ENCODE measurements at places on chromosomes 12 and 14.

DNA sequence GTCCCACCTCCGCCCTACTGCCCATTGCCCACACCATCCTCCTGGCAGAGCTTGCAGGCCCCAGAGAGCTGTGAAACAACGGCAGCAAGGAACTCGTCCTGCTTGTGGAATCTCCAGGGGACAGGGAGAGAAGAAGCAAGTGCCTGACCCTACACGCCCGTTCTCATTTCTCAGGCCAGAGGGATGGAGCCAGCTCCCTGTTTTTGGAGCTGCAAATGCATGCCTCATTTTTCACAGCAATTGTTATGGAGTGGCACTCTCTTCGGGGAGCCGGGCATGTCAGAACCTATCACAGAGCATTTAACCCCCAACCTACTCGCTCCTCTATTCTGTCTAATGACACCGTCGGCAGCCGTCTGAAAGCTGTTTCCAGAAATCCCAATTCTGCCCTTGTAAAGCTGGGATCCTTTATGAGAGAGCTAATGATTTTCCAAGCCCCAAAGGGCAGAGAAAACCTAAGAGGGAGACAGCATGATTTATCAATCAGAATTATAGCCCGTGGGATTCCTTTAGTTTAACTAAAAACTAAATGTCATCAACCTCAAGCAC, 222.3 kb upstream of the NOS1 start:
- peak overlapping the region; percentile 18 for H3K4me3 ChIP-seq
- peaks cover 2% of the 10 kb centered on the region for H3K36me3 ChIP-seq
- DNase-seq: peak; percentile 54
- H3K4me1 ChIP-seq: peaks cover 9% of the 10 kb centered on the region

- no peak for DNase-seq
- H3K4me1 ChIP-seq: peaks cover 4% of the 10 kb centered on the region
- no peak overlapping the region for H3K4me3 ChIP-seq
- 0 out of 3 replicates have a peak, but pooled peaks cover 1% of the 10 kb centered on the region for H3K36me3 ChIP-seq
- no peak overlapping the region for H3K27ac ChIP-seq
- no peaks in the 10 kb centered on the region for H3K27me3 ChIP-seq
Observed at GRCh38 chr14:99568567-99569560, 35.1 kb downstream of the CCDC85C start.

DNA sequence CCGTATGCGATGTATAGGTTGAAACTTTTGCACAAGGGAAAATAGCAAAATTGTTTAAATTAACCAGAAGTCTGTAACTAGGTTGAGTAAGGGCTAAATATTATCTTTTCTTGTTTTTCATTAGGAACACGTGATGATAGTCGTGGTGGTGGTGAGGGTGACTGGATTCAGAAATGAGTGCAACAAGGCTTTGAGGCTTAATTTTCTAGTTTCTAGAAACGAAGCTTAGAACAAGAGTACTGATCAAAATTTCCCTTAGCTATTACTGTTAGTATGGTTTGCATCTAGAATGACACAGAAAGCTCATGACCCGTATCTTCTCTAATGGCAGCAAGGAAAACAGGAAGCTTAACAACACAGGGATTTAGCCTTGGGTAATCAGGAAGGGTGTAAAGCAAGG, 7.0 kb downstream of the SLIRP start:
- H3K36me3 ChIP-seq: peaks cover 89% of the 10 kb centered on the region
- no peak overlapping the region for H3K4me3 ChIP-seq
- no peak for DNase-seq
- H3K27ac ChIP-seq: no peak overlapping the region

DNA sequence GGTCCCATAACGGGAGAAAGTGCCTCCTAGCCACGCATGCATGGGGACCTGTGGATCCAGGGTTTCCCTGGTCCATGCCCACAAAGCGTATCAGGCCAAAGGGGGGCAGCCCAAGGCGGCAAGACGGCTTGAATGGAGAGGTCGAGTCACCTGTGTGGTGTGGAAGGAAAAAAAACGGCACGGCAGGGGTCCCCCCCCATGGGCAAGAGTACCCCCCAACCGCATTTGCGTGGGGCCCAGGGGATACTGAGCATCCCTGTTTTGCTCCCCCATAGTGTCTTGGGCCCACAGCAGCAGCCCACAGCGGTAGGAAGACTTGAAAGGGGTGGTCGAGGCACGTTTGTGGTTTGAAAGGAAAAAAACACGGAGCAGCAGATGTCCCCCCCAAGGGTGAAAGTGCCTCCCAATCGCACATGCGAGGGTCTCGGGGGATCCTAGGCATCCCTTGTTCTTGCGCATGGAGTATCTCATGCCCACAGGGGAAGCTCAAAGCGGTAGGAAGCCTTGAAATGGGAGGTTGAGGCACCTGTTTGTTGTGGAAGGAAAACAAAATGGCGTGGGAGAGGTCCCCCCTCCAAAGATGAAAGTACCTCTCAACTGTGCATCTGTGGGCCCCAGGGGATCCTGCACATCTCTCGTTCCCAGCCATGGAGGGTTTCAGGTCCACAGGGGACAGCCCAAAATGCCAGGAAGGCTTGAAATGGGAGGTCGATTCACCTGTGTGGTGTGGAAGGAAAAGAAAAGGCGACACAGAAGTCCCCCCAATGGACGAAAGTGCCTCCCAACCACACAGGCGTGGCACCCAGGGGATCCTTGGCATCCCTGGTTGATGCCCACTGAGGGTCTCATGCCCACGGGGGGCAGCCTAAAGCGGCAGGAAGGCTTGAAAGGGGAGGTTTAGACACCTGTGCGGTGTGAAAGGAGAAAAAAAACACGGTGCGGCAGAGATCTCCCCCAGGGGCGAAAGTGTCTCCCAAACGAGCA, 577.5 kb downstream of the ALG10 start:
- H3K27ac ChIP-seq: no peak overlapping the region
- peaks cover 11% of the 10 kb centered on the region for H3K36me3 ChIP-seq
- H3K4me1 ChIP-seq: no peaks in the 10 kb centered on the region
- H3K4me3 ChIP-seq: no peak overlapping the region
- no peaks in the 10 kb centered on the region for H3K27me3 ChIP-seq

DNA sequence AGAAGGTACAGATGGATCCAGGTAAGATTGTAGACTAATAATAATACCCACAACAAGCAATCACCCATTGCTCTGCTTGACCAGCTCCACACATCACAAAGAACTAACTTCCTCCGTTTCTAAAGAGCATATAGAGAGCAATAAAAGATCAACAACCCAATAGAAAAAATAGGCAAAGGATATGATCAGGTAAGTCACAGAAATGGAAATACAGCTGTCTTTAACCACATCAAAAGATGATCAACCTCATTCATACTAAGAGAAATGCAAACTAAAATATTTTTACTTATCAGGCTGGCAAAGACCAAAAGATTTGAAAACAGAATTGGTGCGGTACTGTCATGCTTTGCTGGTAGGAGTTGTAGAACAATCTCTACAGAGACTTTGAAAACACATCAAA, 8.9 kb downstream of the C2CD5 start:
- peaks cover 30% of the 10 kb centered on the region for H3K36me3 ChIP-seq
- H3K4me3 ChIP-seq: no peak overlapping the region
- H3K4me1 ChIP-seq: no peaks in the 10 kb centered on the region
- H3K27ac ChIP-seq: no peak overlapping the region

DNA sequence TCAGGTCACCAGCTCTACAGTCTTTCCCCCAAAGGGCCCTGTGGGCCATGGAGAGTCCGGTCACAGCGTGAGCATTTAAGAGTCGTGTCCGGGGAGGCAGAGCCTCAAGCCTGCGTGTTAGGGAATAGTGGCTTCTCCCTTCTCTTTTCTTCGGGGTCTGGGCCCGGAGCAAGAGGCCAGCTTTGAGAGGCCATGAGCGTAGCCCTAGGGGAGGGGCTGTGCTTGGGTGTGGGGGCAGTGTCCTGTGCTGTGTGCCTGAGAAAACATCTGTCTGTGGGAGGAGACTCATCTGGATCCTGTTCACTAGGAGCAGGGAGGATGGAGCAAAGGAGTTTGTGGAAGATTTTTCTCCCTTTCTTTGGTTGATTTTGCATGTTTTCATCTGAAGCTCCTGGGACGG, 5.3 kb downstream of the LRP1-AS start:
- H3K27ac ChIP-seq: no peak overlapping the region
- no peaks in the 10 kb centered on the region for H3K27me3 ChIP-seq
- H3K4me1 ChIP-seq: no peaks in the 10 kb centered on the region
- no peak overlapping the region for H3K4me3 ChIP-seq

DNA sequence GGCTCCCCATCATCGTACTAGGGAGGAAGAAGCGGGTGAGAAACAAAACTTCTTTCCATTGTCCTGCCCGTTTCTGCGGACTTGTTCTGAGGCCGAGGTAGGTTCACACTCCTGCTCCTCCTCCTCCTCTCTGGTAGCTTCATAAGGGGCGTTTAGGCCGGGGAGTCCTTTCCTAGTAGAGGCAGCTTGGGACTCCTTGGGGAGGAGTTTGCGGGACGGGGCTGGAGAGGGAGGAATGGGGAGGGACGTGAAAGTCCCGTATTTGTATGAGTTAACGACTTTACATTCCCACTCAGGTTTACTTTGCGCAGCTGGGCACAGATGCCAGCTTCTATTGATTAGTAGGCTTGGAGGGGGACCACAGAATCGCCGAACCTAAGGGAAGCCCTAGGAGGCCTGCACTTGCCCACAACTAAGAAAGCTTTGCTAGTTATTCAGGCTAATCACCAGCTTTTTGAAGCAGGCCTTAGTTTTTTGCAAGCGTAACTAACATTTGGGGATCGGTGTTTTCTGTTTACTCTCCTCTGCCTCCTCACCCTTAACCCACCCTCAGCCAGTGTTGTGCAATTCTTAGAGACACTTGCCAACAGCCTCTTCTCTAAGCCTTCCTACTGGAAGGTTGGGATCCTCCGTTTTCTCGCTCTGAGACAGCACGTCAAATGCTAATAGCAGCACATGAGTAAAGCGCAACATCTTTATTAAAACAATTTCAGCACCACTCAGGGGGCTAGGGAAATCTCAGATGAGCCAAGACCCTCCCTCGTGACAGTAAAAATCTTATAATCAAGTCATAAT, 499 bp downstream of the RNASE4 start:
- H3K36me3 ChIP-seq: no peaks in the 10 kb centered on the region
- H3K4me1 ChIP-seq: no peaks in the 10 kb centered on the region
- H3K27me3 ChIP-seq: no peaks in the 10 kb centered on the region
- H3K4me3 ChIP-seq: no peak overlapping the region
- DNase-seq: peak; percentile 68

GRCh38 chr14:70067810-70068209, 120.9 kb downstream of the SLC8A3 start:
- no peaks in the 10 kb centered on the region for H3K4me1 ChIP-seq
- no peak for DNase-seq
- no peaks in the 10 kb centered on the region for H3K36me3 ChIP-seq
- no peak overlapping the region for H3K4me3 ChIP-seq
- no peaks in the 10 kb centered on the region for H3K27me3 ChIP-seq

GRCh38 chr12:114817571-114818425, 133.8 kb upstream of the TBX3 start:
- no peaks in the 10 kb centered on the region for H3K27me3 ChIP-seq
- H3K4me1 ChIP-seq: peaks cover 2% of the 10 kb centered on the region
- DNase-seq: no peak
- H3K4me3 ChIP-seq: no peak overlapping the region
- no peak overlapping the region for H3K27ac ChIP-seq

GRCh38 chr12:25502118-25502517, 51.0 kb downstream of the LMNTD1 start:
- no peaks in the 10 kb centered on the region for H3K4me1 ChIP-seq
- H3K27me3 ChIP-seq: no peaks in the 10 kb centered on the region
- no peak overlapping the region for H3K4me3 ChIP-seq
- no peak for DNase-seq
- no peaks in the 10 kb centered on the region for H3K36me3 ChIP-seq
- H3K27ac ChIP-seq: no peak overlapping the region

DNA sequence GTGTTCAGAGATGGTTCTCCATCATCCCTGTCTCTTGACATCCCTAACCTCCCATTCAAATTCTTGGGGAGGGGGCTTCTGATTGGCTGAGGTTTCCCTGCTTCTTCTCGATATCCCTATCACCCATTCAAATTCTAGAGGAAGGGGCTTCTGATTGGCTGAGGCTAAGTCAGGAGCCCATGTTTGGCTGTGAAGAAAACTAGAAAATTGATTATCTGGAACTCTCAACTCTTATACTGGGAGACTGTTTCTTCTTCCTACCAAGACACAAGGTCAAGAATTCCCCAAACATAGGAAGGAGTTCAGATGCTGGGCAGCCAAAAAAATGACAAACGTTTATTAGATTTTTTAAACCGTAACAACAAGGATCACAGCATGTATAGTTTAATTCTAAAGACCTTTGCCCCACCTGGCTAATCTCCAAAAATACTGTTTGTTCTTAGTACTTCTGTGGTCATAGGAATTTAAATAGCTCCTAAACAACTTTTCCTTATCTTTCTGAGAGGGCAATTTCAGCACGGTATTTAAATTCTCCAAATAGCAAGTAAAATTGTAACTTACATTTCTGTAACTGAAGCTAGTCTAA, 26.4 kb downstream of the SPIC start:
- no peak overlapping the region for H3K4me3 ChIP-seq
- no peak overlapping the region for H3K27ac ChIP-seq
- no peak for DNase-seq
- H3K36me3 ChIP-seq: no peaks in the 10 kb centered on the region

- no peaks in the 10 kb centered on the region for H3K27me3 ChIP-seq
- no peak overlapping the region for H3K27ac ChIP-seq
- H3K4me1 ChIP-seq: peaks cover 5% of the 10 kb centered on the region
Observed at GRCh38 chr12:13211191-13211858, 14.8 kb downstream of the EMP1 start.

GRCh38 chr14:27386391-27386790, 788.6 kb upstream of the NOVA1 start:
- H3K36me3 ChIP-seq: no peaks in the 10 kb centered on the region
- no peak overlapping the region for H3K27ac ChIP-seq
- H3K4me3 ChIP-seq: no peak overlapping the region
- DNase-seq: no peak

DNA sequence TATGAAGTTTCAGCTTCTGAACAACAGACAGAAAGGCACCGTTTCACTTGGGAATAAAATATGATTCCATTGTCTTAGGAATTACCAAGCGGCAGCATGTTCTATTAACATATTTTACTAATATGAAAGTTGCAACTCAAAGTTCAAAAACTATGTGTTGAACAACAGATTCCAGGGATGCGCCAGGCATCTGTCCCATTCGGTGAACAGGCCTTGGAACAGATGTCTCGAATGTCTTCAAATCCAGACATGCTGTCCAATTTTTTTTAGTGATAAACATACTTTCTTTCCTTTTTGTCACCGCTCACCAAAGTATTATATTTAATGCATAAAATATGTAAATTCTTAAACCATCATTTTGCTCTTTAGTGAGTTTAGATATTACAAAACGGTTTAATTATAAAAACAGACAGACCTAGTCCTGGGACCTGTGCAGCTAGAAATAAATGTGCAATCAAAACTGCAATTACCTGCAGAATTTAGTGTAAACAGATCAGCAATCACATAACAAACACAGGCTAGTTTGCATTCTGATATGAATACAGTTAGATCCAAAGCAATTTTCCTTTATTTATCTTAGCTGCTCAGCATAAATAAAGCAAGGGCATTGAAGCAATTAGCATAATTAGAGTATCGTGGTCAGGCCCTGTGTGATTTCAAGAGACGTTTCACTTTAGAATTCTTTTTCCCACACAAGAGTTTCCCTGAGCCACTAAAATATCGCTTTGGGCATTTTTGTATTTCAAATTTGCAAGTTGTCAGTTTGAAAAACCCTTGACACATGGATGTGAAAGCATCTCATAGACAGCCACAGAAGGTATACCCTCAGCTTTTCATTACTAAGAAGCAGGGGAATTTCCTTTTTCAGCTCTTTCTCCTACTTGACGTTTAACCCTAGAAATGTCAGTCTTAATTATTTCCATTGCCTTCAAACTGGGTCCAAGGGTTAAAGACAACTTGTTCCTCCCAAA, 420.8 kb downstream of the EGLN3 start:
- no peak overlapping the region for H3K27ac ChIP-seq
- H3K27me3 ChIP-seq: no peaks in the 10 kb centered on the region
- H3K4me3 ChIP-seq: no peak overlapping the region
- DNase-seq: no peak

- H3K4me1 ChIP-seq: peaks cover 27% of the 10 kb centered on the region
- H3K27ac ChIP-seq: no peak overlapping the region
- peak overlapping the region; percentile 36 for H3K4me3 ChIP-seq
- no peaks in the 10 kb centered on the region for H3K36me3 ChIP-seq
Observed at GRCh38 chr12:106136263-106136662, 2.5 kb downstream of the NUAK1 start.
